Activated T-helper 1 cell treated with anti-CD3 and anti-CD28 coated beads, Interleukin-2, amount 50 U/mL, for 16 hours (primary cell): ENCODE measurements at places on chromosomes 12 and 14.

GRCh38 chr14:60064491-60065072, 27.1 kb upstream of the PCNX4 start:
- DNase-seq = no peak

GRCh38 chr12:90428881-90429280, 526.1 kb downstream of the CCER1 start:
- DNase-seq = no peak

DNA sequence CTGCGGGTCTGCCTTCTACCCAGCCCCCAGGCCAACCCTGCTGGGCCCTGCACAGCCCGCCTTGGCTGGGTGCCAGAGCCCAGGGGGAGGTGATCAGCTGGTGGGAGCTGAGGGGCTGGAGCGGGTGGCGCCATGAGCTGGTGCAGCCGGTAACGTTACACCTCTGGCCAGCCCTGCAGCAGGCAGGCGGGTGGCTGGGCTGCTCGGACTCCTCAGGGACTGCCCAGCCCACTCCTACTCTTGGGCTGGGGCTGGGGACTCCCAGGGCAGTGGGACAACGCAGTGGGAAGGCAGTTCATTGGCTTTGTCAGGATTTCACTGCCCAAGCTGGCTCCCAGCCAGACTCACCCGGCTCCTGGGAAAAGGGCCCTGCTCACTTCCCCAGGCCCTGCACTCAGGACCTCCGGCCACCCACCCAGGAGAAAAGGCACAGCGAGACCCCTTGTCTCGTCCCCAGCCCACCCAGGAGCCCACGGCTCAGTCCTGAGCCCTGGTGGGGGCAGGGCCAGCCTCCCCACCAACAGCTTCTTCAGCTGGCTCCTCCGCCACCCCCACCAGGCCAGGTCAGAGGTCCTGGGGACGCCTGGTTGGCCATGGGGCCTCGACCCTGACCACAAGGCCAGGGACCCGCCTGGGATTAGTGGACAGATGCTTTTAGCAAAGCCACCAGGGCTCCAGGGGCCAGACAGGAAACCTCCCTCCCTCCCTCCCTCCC, 1.0 kb downstream of the PGF start:
- DNase-seq = no peak

DNA sequence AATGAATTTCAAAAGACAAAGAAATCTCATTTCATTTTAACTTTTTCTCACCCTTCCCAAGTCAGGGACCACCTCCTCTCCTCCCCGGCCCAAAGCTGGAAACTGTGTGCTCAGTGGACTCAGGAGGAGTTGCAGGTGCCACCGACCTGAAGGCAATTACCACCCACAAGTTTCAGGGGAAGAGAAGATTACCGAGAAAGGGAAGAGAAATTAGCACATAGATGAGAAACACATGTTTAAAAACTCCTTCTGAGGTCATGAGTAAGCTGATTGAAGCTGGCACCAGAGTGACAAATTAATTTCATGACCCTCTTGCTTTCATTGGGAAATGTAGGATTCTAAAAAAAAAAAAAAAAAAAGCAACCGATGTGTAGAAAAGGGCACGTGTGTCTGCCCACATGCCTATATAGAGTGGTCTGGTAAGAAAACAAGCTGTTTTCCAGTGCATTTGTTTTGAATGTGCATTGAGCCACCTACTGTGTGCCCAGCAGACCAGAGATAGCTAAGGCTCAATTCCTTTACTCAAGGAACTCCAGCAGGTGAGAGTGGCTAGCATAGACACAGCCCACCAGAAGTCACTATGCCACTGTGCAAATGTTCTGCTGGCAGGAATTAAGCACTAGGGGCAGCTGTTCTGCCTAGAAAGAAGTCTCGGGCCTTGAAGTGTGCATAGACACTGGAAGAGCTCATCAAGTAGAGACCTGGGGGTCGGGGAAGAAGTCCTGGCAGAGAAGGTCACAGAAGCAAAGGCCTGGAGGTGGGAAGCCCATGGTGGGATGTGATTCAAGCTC, 30.5 kb downstream of the DPF3 start:
- no peak for DNase-seq

- DNase-seq = no peak
Measured at GRCh38 chr14:99312106-99312505, 40.1 kb upstream of the BCL11B start.

DNA sequence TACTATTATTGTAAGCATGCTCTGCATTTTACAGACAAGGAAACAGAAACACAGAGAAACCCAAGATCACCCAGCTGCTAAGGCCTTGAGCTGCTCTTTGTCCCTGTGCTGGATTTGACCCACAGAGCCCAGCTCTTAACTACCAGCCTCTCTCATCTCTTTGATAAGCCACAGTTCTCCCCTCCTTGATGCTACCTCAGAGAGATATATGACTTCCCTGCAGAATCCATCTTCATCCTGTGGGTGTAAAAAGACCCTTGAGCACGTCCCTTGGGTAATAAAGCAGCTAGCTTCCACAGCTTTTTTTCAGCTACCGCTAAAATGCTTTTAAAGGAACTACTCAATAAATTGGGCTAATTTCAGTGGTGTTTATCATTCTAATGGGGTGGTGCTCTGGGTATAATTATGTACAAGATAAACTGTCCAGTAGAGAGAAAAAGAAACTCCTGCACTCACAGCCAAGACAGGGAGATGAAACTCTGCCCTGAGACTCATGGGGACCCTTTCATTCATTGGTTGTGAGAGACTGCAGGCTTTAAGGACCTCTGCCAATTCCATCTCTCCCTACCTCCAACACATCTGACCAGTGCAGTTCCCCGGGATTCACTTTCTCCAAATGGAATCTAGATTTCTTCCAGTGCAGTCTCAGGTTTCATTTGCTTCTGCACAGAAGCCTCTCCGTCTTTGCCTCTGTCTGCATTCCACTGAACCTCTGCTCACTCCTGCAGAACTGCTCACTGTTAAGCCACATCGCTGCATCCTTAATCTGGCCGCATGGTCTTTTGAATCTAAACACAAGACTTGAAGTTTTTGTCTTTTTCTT, 24.7 kb upstream of the NTF3 start:
- no peak for DNase-seq

GRCh38 chr14:55192054-55192621, 753 bp upstream of the DLGAP5 start:
- DNase-seq = no peak

DNA sequence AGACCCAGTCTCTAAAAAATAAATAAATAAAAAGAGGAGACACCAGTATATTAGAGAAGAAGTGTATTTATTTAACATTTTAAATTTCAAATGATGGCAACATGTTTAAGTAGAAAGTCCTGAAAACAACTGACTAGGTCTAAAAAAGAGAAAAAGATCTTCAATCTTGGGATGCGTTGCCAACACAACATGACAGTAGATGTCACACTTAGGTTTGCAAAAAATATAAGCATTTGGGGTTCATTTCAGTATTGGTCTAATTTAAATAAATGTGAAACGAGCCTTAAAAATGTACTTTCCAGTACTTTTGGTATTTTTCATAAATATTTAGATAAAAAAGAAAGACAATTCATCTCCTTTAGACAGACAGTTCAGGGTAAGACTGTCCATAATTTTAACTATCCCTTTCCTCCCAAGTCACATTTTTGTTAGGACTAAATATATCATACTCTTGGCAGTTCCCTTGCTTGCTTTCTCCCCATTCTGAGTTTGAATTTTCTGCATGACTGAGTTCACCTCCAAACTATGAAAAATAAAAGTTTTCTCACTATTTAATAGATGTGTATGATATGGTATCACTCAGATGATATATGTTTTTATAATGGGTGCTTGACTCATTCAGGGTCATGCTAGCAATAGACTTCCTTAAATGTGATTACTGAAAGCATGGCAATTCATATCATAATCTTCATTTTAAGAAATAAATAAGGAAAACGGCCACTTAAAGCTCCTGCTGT, 4.3 kb downstream of the C14orf93 start:
- no peak for DNase-seq

- no peak for DNase-seq
Measured at GRCh38 chr12:125720961-125721360, 655.7 kb downstream of the AACS start.

GRCh38 chr14:103103461-103104388, 9.2 kb downstream of the EXOC3L4 start:
- no peak for DNase-seq

GRCh38 chr12:85152311-85152729, 116.2 kb downstream of the LRRIQ1 start:
- DNase-seq = no peak

DNA sequence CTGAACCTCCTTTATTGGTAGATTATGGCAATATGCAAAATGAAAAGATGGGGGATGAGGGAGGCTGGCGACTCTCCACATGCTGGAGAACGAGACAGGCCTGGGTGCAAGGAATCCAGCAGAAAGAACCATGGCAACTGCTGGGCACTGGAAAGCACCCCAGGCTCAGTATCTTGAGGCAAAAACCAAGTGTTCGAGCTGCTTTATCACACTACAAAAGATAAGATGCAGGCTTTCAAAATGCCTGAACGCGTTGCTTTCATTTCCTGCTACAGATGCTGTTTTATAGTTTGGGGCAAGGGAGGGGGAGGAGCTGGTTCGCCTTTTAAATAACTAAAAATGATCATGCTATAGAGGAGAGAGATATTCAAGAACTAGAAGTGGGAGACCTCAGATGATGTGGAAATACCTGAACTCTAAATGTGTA, 38.9 kb downstream of the NIN start:
- DNase-seq = no peak

GRCh38 chr12:62769076-62769619, 165.8 kb downstream of the PPM1H start:
- no peak for DNase-seq

DNA sequence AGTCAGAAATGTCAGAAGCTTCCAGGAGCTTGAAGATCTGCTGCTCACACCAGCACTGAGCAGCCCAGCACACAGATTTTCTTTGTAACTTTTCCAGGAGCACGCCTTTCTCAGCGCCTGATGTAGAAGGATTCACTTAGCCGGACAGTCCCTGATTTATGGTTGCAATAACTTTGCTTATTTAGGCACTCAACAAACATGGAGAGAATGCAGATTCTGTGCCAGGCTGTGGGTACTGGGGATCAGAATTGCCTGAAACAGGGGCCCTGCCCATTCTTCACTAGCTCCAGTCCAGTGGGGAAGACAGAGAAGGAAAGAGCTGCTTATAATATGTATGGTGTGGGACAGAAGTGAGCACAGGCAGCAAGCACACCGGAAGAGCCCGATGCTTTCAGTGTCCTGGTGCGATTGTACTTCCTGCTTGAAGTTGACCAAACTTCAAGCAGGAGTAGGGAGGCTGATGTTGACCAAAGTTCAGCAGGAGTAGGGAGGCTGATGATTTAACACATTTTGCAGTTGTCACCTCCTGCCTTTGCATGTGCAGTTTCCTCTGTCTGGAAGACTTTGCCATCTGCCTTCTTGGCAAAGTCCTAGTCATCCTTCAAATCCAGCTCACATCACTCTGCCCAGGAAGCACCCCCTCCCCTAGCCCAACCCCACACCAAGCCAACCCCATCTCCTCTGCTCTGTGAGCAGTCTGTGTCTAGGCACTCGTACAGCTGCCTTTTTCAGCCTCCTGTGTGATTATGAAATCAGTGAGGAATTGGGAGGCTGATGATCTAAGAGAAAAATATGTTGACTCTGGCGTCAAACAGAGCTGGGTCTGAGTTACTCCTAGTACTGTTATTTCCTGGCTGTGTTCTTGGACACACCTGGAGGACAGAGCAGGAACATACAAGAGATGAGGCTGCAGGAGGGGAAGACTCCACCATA, 12.0 kb upstream of the PRIMA1 start:
- DNase-seq = no peak

- DNase-seq = no peak
Measured at GRCh38 chr12:976644-977043, 14.4 kb upstream of the ERC1 start.

DNA sequence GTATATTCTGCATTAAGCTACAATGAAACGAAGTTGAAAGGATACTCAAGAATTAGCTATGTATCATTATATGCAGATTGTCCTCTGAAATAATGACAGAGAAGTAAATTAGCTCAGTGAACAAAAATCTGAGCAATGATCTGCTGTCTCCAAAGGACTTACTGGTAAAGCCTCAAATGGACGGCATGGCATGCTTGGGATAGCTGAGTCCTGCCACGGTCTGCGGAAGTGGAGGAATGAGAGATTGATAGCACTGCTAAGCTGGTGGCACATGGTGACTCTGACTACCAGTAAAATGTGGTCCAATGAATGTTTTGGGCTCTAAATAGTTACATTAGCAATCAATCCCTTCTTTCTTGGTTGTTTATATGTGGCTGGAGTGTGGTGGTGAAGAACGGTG, 3.7 kb upstream of the DENND5B start:
- DNase-seq = no peak

DNA sequence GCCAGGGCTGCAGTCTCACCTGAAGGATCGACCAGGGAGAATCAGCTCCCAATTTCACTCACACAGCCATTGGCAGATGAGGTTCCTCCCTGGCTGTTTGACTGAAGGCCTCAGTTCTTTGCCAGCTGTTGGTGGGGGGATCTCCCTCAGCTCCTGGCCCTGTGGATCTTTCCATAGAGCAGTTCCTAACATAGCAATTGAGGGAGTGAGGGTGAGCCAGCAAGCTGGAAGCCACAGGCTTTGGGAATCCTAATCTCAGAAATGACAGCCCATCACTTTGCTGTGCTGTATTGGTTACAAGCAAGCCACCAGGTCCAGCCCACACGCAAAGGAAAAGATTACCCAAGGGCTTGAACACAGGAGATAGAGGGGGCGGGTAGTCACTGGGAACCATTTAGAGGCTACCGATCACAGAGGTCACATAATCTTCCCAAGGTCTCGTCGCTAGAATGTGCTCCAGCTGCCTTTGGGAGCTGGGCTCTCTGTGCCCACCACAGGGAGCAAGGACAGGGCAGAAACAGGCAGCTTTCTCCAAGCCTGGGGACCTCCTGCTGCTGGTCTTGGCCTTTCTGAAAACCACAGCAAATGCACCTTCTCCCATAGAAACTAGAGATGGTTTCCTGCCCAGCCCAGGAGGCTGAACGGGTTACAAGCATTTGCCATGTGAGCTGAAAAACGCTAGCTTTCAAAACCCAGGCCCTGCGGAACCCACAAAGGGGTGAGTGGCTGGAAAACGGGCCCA, 4.6 kb upstream of the OTUB2 start:
- DNase-seq = no peak

DNA sequence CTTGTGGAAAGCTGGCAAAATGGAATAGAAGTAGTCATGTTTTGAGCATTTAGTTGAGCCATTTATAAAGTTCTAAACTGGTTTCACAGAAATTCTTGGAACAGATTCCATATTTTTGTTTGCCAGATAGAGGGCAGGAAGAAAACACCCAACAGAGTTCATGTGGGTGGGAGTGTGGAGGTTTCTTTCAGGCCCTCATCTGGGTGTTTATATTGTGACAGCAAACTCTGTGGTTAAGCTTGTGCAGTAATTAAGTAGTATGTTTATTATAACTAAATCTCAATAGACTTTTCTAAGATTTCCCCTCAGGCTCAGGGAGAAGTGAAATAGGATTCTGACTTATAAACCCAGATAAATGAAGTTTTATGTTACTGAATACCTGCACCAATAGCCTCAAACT, 57.4 kb downstream of the SPPL3 start:
- DNase-seq = no peak

- DNase-seq = no peak
Measured at GRCh38 chr12:111420494-111420893, 14.8 kb downstream of the SH2B3 start.
